Stimulated activated CD4-positive, alpha-beta T cell treated with anti-CD3 and anti-CD28 coated beads, Interleukin-15, amount 100 ng/mL, for 24 hours (primary cell): ENCODE measurements at places on chromosomes 3 and 15.

- no peak for DNase-seq
Observed at GRCh38 chr3:52087731-52088130, 31.4 kb upstream of the DUSP7 start.

DNA sequence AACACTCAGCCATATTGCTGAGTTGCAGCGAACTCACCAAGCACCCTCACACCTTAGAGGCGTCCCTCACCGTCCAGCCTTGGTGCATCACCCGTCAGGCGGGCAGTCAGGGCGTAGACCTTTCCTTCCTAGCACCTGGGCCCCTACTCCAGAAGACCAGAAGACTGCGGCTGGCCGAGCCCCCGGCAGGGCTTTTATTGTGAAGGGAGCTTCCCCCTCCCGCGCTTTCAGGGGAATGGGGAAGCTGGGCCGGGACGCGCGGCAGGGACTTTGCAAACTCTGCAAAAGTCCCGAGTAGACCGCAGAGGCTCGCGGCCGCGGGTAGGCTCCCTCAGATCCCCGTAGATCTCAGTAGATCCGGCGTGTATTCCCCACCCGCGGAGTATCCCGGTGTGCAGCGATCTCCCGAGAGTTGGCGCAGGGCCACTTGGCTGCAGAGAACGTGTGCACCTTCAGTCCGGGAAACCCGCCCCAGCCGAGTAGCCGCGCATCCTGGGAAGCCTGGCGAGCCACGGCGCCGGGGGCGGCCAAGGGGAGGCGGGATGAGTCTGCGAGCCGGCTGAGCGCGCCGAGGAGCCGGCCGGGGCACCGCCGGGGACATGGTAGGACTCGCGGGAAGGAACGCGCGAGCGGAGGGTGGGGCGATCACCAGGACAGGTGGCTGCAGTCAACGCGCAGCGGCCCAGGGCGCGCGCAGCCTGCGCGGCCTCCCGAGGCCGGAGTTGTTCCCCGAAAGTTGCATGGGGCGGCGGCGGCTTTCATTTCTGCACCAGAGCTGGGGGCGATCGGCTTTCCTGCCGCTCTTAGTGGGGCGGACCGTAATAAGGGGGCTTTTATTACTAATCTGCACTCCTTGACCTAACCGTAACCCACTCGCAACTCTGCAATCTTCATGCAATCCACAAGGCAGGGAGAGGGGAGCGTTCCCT, at the start of gene GASK1A:
Gene GASK1A, plus strand, starts transcription at position 268 of the 929 bp plus-strand sequence. Its CDS starts 332 bp downstream, at position 600.
- peak; percentile 54 for DNase-seq

DNA sequence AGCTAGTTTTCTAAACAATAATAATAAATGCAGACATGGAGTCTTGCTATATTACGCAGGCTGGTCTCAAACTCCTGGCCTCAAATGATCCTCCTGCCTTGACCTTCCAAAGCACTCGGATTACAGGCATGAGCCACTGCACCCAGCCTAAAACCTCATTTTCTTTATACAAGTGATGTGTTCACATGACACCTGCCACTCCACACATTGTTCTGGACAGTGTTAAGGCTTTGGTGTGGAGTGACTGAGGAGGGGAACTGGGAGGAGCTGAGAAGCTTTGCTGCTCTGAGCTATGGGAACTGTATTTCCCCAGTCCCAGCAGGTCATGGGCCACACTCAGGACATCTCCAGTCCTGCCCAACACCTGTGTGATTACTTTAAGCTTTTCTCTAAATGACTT, 380.0 kb downstream of the LRTM1 start:
- no peak for DNase-seq

- DNase-seq: no peak
Observed at GRCh38 chr15:29942143-29942542, 119.9 kb upstream of the TJP1 start.

- no peak for DNase-seq
Observed at GRCh38 chr15:39079296-39079847, 501.5 kb upstream of the THBS1 start.
